ENCODE measurements at places on chromosomes 1 and 21.

DNA sequence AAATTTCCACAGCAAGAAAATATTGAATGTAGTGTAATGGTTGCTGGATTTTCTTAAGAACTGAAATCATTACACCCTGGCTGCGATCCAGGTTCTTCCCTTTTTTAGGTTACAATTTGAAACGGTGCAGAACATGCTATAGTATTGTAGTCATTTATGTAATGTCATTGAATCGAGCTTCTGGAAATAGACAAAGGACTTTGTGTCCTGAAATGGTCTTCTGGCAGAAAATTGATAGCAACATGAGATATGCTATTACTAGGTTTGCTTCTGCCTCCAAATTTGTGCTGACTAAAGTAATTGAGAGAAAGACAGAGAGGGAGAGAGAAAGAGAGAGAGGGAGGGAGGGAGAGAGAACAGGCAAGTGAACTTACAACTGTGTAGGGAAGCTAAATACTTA is 146.2 kb upstream of the NFIA start:
- DNase-seq: no peak

GRCh38 chr1:91314643-91315042 is 90.0 kb downstream of the HFM1 start:
- DNase-seq: no peak

- no peak for DNase-seq
Observed at GRCh38 chr1:221012120-221012519, 132.9 kb downstream of the HLX start.

DNA sequence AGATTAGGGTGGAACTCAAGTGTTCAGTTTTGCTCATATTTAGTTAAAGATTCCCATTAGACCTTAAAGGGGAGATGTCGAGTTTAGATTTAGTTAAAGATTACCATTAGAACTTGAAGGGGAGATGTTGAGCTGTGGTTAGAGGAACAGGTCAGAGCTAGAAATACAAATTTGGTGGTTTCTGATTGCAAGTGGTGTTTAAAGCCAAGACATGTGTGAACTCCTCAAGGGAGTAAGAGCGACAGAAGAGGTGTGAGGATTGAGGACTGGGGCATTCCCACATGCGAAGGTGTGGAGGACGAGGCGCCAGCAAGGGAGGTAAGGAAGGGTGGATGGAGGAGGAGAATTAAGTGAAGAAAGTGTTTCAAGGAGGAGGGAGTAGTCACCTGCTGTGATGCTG is 168.6 kb downstream of the IER5 start:
- peak; percentile 57 for DNase-seq

GRCh38 chr1:150473659-150474058 is 13.6 kb upstream of the TARS2 start:
- DNase-seq: no peak

- peak; percentile 34 for DNase-seq
Observed at GRCh38 chr1:153610334-153610733, 2.6 kb downstream of the S100A16 start.

- DNase-seq: peak; percentile 47
Observed at GRCh38 chr1:230570724-230571360, 71.4 kb upstream of the COG2 start.

- DNase-seq: peak; percentile 73
Observed at GRCh38 chr1:156115514-156116374, 1.2 kb downstream of the LMNA start.

- DNase-seq: peak; percentile 96
Observed at GRCh38 chr1:115714572-115715141, 53.9 kb downstream of the CASQ2 start.

DNA sequence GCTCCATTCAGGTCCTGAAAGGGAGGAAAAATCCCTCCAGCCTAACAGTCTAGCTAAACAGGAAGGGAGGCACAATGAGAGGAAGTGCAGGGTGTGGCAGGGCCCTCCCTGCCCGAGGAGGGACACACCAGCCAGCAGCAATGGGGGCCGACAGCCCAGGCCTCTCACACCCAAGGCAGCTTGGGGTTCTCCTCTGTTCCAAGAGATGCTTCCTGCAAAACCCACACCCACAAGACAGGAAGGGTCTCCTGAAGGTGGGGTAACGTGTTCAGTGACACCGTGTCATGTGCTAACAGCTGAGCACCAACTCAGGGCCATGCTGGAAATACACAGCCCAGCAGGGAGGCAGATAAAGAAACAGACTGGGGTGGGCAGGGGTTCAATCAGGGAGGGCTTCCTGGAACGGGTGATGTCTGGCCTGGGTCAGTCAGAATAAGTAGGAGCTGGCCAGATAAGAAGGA is 10.2 kb downstream of the ECE1 start:
- DNase-seq: no peak
